ENCODE measurements at places on chromosomes 1 and 21. TPM values are rescaled to one million over a fixed set of nuclear protein-coding genes. Genes with fewer than 3 reads are reported as not detected.

DNA sequence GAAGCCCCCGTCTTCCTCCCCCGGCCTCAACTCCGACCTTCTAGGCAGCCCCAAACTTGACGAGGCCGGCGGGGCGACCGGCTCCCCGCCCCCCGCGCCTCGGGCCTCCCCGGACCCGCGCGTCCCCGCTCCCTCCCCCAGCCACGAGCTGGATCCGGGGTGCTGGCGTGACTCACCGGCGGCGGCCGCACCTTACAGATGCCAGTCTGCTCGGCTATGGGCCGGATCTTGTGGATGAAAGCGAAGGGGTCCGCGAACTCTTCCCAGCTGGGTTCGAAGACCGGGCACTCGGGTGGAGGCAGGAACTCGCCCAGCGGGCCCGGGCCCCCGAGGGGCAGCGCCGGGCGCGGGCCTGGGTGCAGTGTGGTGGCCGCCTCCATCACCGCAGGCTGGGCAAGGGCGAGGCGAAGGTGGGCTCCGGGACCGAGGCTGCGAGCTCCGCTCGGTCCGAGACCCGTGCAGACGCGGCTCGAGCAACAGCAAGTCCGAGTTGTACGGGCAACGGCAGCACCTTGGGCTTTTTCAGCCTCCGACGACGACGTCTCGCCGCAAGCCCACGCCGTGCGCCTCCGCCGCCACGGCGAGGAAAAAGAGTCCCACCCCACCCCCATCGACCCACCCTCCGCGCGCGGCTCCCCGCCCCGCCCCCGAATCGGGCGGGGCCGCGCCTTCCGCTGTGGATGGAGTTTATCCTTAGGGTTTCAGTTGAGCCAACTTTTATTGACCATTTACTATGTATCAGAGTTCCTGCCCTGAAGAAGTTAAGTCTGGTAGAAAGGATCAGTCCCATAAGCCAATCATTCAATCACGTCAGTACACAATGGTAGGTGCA lies at the start of gene KDM5B:
Gene KDM5B (minus strand): TSS at position 496 of the 832 bp plus-strand sequence. CDS start 116 bp downstream, at position 380.
- no peak for DNase-seq

DNA sequence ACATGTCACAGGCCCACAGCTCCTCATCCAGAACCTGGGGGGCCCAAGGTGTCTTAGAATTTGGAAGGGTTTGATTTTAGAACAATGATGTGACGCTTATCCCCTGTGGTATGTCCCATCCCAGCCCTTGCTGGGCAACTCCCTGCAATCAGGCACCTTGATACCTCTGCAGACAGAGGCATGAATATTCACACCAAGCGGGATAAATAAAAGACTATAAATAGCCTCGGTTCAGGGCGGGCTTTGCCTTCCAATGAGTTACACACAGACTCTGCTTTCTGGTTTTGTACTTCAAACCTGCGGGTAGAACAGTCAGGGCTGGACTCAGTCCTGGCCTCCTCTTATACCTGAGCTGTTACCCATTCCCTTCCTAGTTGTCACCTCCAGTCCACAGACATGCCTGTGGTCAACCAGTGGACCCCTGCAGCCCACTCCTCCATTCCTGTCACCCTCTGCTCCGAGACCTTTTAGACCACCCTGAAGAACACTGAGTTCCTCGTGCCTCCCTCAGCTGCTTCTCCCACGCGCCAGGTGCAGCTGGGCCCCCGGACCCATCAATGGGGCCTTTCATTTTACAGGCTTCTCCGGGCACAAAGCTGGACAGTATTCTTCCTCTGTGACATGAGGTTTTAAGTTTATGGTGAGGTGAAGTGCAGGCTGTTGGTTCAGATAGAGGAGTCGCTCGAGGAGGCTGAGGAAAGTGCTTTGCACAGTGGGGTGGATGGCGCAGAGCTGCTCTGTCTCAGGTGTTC lies 120.1 kb upstream of the TNR start:
- DNase-seq = no peak

Gene C1orf115
- 27.3 TPM for polyA plus RNA-seq

DNA sequence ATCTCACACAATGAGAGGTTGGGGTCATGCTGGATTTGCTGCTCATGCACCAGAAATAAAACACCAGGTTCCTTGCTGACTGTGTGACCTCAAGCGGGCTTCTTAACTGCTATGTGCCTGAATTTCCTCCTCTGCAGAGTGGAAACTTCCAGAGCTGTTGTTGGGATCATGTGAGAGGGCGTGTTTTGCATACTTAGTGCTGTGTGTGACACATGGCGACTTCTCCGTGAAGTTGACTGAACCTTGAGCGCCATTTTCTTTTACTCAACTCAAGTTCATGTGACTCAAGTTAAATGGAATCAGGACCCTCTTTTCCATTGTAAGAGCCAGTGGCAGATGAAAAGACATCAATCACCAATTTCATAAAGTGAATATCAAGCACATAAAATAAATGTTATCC lies 224.0 kb downstream of the KIF26B start:
- DNase-seq = no peak

DNA sequence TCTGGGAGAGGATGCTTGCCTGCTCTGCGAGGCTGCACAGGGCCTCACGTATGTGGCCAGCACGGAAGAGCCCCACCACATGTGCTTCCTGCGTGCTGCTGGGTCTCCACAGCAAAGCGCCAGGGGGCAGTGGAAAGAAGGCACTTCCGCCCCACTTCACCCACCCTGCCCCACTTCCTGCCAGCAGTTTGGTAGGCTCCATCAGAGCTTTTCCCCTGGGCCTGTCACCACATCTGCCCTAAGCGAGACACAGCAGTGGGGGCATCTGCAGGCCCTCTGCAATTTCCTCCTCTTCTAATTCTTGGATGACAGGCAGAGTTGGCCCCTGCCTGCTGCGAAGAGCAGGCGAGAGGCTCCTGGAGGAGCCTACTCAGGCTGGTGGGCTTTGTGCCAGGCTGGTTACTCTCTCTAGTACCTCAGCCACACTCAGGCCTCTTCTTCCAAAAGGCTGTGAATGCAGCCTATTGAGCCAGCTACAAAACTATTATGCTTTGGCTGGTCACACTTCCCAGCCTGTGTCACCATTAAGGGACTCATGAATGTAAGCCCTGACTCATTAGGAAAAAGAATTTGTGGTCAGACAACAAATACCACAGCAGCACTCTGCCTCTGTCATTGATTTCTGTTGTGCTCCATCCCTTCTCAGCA lies 25.0 kb downstream of the CD244 start:
- no peak for DNase-seq

- no peak for DNase-seq
These were observed 87.1 kb downstream of the GPR88 start for GRCh38 chr1:100624886-100625610.

Gene GNAT2
- polyA plus RNA-seq = not detected

Gene NECTIN4
- 3.5 TPM for polyA plus RNA-seq

Gene FABP3
- polyA plus RNA-seq = 72.7 TPM

DNA sequence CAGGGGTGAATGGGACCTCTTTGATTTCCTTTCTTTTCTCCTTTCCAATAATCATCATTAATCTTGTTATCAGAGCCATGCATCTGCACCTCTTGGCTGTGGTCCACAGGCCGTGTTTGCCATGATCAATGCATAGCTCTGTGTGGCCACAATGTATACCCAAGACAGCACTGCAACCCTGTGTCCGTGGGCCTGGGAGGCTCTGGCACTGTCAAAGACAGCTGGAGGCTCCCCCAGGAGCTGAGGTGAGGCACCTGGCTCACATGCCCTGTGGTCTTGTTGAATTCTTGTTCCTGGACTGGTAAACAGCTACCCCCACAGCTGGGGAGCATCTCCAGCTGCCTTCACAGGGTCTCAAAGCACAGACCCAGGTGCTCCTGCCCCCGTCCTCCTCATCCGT lies 67.2 kb upstream of the SELENON start:
- DNase-seq = no peak

DNA sequence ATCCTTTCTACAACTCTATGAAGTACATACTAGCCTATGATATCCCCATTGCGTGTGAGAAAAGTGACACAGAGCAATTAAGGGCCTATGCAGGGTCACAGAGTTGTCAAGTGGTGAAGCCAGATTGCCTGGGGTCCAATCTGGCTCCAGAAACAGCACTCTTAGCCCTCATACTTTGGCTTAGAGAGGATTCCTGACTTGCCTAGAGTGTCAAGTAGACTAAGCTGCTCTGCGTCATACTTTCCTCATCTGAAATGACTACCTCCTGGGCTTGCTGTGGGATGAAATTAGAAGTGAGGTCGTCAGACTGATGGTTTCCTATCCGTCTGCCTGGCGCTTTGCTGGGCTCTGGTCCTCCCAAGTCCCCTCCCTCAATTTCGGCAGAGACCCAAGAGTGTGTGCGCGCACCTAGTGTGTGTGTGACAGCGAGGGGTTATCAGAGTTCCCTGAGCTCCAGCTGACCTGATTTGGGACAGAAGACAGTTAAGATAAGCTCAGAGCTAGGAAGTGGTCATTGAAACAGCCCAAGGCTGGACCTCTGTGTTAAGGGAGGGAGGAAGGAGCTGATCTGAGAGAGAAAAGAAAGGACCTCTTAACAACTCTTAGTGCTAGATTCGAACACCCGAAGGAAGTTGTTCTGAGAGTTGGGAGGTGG lies 5.4 kb upstream of the NUAK2 start:
- DNase-seq = no peak

GRCh38 chr1:8139941-8140340 lies 113.8 kb upstream of the ERRFI1 start:
- DNase-seq = no peak

Gene ETNK2
- 28.2 TPM for polyA plus RNA-seq

DNA sequence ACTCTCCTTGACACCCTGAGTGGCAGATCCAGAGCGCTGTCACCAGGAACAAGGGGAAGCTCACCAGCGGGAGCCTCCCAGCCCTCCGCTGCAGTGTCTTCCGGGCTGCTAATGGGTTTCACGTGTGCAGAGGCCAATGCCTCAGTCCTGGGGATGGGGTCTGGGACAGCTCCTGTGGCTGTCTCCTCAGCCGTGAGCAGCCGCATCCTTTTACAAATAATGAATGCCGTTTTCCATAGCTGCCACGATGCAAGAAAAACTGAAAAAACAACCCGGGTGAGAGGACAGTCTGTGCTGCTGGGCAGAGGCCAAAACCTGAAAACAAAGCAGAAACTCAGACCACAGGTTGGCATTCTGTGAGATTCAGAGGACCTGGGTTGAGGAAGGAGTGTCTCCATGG lies 212.2 kb upstream of the RAB4A start:
- DNase-seq = no peak

Gene ICOSLG
- 5.1 TPM for polyA plus RNA-seq

DNA sequence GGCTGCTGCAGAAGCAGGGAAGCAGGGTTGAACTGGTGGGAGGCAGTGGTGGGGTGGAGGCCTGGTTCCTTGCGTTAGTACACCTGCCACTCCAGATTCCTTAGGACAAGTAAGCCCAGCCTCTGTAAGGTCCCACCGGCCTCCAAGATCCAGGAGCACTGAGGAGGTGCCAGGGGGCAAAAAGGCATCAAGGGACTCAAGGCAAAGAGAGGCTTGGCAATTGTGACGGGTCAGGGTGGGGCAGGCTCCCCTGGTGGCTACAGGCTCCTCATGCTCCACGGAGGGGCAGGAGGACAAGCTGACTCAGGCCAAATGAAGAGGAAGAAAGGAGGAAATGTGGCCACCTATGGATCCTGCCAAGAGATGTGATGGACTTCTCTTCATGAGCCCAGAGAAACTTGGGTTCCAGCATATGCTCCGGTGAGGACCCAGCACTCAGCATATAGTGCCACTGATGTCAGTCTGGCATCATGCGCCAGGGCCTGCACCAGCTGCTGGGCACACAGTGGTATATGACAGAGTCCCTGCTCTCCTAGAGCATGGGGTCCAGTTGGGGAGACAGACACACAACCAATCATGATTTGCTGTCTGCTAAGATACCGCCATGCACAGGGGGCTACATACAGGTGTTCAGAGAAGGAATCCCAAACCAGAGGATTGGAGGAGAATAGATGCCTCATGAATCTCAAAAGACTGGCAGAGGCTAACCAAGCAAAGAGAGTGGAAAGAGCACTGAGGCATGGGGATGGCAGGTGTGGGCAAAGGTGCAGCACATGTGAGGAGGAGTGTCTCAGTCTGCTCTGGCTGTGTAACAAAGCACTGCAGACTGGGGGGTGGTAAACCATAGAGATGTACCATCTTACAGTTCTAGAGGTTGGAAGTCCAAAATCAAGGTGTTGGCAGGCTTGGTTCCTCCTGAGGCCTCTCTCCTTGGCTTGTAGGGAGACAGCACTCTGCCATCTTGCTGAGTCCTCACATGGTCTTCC lies 249.7 kb downstream of the RHOU start:
- no peak for DNase-seq

DNA sequence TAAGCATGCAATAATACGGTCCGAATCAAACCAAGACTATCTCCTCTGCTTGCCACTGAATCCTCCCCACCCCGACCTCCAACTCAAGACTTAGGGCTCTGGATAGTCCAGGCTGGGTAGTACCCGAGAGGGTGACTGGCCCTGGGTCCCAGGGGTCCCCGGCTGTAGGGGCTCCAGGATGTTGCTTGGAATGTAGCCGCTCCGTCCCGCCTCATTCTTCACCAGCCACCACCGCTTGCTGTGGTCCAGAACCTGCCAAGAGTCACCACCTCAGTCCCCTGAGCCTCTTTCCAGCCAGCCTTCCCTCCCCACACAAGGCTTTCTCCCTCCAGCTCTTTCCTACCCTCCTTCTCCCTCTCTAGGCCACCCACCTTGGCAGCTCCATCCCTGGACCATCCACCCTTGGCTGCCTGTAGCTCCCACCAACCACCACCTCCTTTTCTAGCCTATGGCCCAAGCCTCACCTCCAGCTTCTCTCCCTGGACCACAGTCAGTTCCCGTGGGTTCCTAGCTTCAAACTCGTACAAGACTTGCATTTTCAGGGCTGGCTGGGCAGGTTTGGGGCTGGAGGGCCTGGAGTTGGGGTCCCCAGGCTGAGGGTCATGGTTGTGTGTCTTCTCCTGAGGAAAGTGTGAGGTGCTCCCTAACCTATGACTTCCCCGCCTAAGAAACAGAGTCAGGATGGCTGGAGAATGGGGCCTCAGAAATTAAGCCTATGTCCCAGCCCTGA lies 10.9 kb upstream of the GSTM3 start:
- DNase-seq = no peak

Gene CDCA8
- polyA plus RNA-seq = 12.5 TPM

Gene SERPINC1
- polyA plus RNA-seq = 0.56 TPM

DNA sequence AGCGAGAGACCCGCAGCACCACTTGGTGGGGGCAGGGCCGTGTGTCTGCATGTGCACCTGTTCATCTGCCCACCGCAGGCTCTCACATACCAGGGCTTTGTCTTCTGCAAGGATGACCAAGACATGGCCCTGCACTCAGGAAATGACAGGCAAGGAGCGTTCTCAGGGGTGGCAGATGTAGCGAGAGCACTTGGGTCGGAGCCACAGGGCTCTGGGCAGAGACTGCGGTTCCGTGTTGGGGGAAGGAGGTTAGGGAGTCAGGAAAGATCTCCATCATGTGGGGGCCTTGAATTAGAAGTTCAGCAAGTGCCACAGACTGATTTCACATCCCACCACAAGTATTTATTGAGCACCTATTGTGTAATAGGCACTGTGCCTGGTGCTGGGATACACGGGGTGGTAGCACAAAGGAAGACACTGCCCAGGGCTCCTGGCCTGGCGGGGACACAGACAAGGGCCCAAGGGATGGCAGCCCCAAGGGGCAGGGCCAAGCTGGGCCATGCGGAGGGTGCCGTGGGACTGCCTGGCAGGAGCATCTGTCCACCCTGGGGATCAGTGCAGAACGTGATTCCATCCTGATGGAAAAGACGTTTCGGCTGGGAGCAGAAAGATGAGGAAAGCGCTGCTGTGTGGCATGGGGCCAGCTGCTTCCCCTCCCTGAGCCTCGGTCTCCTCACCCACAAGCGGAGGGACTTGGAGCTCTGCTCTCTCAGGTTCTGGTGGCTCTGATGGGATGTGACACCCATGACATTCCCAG lies 11.4 kb upstream of the SPSB1 start:
- DNase-seq = no peak

All from renal cortex interstitium (tissue), 15 donors.